NCI-H2081 (cell line): ENCODE measurements at places on chromosomes 13 and 19.

DNA sequence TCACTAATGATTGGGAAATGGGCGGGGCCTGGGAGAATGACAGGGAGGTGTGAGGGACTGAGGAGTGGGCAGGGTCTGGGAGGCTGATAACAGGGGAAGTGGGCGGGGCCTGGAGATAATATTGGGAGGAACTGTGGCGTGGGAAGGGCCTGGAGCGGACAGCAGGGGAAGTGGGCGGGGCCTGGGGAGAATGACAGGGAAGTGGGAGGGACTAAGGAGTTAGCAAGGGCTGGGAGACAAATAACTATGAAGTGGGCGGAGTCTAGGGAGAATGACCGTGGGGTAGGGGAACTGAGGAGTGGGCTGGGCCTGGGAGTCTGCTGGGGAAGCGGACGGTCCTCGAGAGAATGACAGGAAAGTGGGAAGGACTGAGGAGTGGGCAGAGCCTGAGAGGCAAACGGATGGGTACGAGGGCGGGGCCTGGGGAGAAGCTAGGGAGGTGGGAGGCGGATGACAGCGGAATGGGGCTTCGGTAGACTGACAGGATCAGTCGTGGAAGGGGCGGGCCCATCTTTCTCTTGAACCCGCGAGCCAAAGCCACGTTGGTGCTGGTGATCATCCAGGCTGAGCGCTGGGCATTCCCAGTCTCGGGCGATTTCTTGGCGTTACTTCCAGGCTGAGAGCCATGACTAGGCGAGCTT is 14.0 kb upstream of the TUBB4A start:
- peak; percentile 83 for DNase-seq

DNA sequence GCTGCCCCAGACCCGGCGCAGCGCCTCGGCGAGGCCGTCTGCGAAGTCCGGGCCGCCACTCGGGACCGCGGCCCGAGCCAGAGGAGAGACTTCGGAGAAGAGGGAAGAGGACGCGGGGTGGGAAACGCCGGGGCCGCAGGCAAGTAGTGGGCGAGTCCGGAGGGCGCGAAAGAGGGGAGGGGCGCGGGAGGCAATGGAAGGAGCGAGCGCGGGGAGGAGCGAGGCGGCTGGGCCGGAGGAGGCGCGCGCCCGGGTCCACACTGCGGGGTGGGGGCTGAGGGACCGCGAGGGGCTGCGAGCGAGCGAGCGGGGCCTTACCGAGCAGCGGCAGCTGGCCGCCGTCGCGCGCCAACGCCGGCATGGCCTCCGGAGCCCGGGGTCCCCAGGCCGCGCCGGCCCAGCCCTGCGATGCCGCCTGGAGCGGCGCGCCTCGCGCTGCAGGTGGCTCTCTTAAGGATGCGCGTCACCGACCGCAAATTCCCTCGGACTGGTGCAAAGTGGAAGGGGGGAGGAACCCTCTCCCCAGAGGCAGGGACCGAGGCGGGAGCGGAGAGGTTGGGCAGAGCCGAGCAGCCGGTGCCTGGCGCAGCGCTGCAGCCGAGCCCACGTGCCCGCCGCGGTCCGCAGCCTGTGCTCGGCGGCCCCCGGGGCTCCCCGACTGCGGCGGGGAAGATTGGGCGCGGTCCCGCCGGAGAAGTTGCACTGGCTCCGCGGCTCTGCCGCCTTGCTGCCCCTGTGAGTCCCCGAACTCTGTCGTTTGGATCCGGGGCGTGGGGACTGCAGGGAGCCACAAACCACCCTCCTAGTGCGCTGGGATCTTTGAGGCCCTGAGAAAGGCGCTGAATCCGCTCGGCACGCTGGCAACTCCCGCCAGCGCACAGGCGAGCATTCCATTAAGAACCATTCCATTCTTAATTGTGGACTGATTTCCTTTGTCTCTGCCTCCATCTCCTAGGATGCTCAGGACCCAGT is at the start of gene FLT3:
FLT3 (minus strand) TSS at position 427 of the 972 bp plus-strand sequence; CDS start at position 361, 66 bp downstream.
- no peak for DNase-seq

GRCh38 chr19:6065685-6066374 is 44.5 kb downstream of the RFX2 start:
- DNase-seq = peak; percentile 52

GRCh38 chr19:28363254-28363653 is 849.7 kb downstream of the UQCRFS1 start:
- no peak for DNase-seq

- no peak for DNase-seq
Observed at GRCh38 chr19:15841875-15842569, 26.6 kb upstream of the OR10H1 start.

DNA sequence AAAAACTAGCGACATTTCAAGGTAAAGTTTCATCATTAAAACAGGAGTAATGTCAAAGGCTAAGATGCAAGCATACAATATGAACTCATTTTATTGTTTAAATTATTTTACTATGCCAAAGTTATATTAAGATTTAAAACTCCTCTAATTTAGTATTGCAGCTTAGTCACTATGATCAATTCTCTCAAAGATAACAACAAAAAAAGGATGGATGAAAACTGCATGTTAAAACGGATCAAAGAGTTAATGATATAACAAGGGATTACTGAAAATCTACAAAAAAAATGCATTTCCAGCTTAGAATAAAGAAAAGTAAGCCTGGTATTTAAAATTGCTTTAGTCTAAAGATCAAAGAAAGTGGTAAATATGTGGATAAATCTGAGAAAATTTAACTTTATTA is 587.8 kb upstream of the PCDH20 start:
- DNase-seq = no peak

DNA sequence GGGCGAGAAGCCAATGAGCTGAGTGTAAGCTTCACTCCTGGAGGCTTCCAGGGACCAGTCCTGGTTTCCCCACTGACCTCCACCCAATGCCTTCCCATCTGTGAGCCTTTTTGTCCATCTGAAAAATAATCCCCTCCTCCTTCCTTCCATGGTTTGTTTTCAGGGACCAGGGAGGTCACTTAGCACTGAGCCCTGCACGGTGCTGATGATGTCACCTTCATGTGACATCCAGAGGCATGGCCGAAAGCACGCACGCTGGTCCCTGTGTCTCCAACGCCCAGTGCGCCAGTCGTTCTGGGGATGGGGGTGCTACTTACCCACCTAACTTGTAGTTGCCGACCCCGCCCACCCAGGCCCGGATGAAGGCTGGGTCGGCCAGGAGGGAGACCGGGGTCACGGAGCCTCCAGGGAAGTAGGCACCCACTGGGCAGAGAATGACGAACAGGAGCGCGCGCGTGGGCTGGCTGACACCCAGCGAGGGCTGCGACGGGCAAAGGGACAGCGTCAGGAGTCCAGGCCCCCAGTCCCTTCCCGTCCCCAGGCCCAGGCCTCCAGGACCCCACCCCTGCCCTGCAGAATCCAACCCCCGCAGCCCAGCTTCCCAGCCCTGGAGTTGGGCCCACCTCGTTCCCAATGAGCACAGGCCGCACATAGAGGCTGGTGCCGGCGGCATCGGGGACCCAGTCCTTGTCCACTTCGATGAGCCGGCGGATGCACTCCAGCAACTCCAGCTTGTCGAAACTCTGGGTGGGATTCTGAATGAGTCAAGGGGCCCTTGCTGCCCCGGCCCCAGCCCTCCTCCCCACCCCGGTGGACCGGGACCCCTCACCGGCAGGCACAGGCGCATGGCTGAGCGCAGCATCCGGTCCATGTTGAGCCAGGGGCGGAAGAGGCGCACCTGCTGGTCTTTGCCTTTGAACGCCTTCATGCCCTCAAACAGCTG is 11.2 kb downstream of the BCAT2 start:
- no peak for DNase-seq

- no peak for DNase-seq
Observed at GRCh38 chr13:112522578-112522977, 65.4 kb downstream of the TUBGCP3 start.

- peak; percentile 55 for DNase-seq
Observed at GRCh38 chr13:98445340-98446233, 131.3 kb downstream of the STK24 start.

GRCh38 chr13:79034341-79034740 is 371.7 kb downstream of the RBM26 start:
- no peak for DNase-seq

- DNase-seq = no peak
Observed at GRCh38 chr13:28401303-28402056, 93.4 kb downstream of the FLT1 start.

- DNase-seq = no peak
Observed at GRCh38 chr19:28530406-28531035, 682.4 kb downstream of the UQCRFS1 start.

- DNase-seq = no peak
Observed at GRCh38 chr13:103351035-103351828, 285.0 kb upstream of the SLC10A2 start.

DNA sequence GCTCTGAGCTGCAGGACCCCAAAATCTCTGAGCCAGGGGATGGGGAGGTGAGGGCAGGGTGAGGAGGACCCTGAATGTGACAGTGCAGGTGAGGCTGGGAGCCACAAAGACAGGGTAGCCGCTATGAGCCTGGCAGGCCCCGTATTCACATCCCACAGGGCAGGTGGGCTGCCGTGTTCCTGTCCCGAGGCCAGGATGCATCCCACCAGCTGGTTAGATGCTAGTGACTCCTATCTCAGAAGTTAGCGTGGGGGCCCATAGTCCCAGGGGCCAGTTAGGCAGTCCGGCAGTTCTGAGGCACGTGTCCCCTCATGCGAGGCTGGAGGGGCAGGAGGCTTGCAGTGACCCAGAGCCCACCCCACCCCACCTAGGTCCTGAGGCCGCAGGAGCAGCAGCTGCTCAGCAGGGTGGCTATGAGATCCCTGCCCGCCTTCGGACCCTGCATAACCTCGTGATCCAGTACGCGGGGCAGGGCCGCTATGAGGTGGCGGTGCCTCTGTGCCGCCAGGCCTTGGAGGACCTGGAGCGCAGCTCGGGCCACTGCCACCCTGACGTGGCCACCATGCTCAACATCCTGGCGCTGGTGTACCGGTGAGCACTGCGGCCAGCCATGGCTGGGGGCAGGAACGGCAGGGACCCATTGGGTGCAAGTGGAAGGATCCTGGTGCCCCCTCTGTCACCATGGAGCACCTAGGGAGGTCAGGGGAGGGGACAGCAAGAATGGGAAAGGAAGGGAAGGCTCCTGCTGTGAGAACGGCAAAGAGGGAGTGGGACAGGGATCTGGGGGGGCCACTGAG is 7.2 kb downstream of the KLC3 start:
- DNase-seq = no peak

GRCh38 chr19:2021453-2022140 is 6.1 kb upstream of the BTBD2 start:
- no peak for DNase-seq

DNA sequence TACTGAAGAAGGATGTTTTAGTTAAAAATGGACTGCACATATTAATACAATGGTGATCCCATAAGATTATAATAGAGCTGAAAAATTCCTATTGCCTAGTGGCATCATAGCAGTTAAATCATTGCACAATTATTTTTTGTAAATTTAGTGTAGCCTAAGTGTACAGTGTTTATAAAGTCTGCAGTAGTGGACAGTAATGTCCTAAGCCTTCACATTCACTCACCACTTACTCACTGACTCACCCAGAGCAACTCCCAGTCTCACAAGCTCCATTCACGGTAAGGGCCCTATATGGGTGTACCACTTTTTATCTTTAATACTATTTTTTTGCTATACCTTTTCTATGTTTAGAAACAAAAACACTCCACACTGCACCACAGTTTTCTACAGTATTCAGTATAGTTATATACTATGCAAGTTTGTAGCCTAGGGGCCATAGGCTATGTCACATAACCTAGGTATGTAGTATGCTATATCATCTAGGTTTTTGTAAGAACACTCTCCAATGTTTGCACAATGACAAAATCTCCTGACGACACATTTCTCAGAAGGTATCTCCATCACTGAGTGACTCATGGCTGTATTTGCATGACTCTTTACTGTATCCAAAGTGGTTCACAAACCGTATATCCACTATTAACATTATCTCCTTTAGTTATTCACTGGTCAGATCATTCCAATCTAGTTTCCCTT is 536.0 kb downstream of the KLF12 start:
- DNase-seq = no peak

GRCh38 chr13:79614250-79614918 is 133.4 kb downstream of the NDFIP2 start:
- DNase-seq = no peak

- DNase-seq = no peak
Observed at GRCh38 chr13:24348385-24348784, 39.0 kb downstream of the C1QTNF9 start.

DNA sequence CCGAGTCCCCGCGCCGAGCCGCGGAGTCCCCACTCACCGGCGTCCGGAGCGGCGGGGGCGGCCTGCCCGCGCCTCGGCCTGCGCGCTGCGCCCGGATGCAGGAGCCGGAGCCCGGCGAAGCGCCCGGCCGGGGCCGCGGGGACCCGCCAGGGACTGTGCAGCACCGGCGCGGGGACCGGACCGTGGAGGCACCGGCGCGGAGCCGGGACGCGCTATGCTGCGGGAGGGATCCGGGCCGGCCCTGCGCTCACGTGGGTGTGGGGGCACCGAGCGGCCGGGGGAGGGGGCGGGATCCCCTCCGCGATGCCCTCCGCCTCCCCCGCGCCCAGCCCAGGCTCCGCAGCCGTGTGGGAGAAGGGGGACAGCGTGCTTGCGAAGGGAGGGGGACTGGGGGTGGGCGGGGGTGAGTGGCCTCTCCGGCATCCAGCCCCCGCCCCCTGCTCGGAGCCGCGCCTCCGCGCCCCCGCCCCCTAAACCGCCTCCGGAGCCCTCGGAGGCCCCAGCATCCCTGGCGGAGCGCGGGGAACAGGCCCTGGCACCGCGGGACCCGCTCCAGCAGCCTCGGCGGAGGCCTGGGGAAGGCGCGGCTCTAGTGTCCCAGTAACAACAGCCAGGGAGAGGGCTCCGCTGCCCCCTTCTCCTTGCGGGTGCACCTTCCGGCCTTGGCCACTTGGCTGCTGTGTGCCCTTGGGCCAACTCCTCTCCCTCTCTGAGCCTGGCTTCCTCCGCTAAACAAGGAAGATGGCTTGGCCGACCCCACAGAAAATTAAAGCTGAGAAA is at the start of gene SLC1A6:
SLC1A6 (minus strand) TSS at position 389 of the 780 bp plus-strand sequence. CDS start 6,954 bp downstream, outside the sequence.
- no peak for DNase-seq

DNA sequence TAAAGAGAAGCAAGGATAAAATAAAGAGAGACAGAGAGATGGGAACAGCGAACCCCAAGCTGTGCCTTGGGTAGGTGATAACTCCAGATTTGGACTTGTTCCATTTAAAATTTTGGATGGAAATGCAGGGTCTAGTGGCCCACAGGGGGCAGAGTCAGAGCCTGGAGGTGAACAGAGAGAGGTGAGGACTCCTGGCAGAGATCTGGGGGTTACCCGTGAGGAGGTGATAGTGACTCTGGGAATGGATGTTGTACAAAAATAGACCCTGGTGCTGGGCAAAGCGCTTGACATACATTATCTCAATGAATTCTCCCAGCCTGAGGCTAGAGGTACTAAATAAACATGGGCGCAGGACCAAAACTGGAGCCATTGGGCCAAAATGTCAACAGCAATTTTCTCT is 14.3 kb upstream of the DHRS12 start:
- no peak for DNase-seq

- DNase-seq = no peak
Observed at GRCh38 chr19:47228937-47229675, 1.9 kb downstream of the BBC3 start.

DNA sequence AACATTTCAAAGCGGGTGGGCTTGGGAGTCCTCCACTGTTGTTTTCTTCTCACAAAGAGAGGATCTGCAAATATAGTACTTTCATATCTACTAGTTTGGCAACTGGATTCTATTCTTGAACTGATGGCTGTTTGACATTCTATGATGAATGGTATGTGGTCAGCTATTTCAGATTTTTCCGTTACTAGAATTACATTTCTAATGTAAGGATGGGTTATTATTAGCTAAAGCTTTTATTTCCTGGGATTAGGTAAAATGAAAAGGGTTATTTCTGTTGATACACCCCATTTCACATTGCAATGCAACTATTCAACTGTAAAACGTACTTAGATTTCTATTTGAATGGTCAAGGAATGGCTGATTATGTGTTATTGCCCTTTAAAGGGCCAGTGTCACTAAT is 629.7 kb downstream of the DACH1 start:
- no peak for DNase-seq
